Right forelimb (tissue), 1 donor: ENCODE measurements at places on chromosomes 11 and 22.

DNA sequence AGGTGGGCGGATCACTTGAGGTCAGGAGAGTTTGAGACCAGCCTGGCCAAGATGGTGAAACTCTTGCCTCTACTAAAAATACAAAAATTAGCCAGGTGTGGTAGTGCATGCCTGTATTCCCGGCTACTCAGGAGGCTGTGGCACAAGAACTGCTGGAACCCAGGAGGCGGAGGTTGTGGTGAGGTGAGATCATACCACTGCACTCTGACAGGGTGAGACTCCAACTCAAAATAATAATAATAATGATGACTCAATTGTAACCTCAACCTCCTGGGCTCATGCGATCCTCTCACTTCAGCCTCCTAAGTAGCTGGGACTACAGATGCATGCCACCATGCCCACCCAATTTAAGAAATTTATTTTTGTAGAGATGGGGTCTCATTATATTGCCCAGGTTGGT lies 15.6 kb upstream of the CHRNA10 start:
- DNase-seq: no peak

- DNase-seq: peak; percentile 42
These were observed 309.6 kb downstream of the TBC1D22A start for GRCh38 chr22:47071807-47072641.

GRCh38 chr22:25869771-25870170 lies 127.8 kb downstream of the MYO18B start:
- DNase-seq: no peak

GRCh38 chr11:124676386-124676785 lies 2.7 kb downstream of the SPA17 start:
- no peak for DNase-seq

- no peak for DNase-seq
These were observed 23.3 kb downstream of the P4HA3 start for GRCh38 chr11:74288161-74288560.

GRCh38 chr11:61518032-61518795 lies 9.7 kb downstream of the LRRC10B start:
- no peak for DNase-seq

DNA sequence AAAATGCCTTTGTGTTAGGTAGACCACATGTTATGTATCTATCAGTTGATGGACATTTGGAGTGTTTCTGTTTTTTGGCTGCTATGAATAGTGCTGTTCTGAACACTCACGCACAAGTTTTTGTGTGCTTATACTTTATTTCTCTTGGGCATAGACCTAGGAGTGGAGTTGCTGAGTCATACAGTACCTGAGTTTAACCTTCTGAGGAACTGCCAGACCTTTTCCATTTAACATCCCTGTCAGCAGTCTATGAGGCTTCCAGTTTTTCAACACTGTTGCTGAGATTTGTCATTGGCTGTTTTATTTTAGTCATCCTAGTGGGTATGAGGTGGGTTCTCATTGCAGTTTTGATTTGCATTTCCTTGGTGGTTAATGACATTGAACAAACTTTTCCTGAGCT lies 4.4 kb downstream of the CTTN start:
- DNase-seq: no peak

DNA sequence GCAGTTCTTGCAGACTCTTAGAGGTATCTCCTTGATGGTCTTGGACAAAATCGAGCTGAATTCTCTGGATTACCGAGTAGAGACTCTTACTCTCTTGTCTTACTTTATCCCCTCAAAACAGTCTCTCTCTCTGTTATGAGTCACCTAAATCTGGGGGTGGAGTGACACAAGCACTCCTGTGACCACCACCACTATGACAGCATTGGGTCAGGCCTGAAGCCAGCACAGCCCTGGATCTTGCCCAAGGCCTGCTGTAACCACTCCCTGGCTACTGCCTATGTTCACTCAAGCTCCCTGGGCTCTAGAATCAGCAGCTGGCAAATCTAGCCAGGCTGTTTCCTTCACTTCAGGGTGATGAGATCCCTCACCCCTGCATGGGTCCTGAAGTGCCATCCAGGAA lies 662.5 kb downstream of the LUZP2 start:
- DNase-seq: no peak

DNA sequence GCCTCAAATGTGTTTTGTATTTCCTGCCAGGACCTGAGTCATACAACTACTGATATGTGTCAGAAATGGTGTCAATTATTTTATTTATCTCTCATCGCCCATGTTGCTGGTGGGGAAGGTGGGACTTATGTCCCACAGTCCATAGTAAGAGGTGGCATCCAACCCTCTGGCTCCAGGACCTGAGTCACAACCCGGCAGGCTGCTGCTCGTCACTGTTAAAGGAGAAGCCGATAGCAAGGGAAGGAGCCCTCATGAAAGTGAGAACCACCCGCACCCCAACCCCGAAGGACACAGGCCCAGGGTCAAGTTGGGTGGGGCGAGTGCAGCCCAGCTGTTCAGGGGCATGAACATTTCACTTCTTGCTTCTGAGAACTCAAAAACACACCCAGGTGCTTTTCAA lies 33.1 kb upstream of the TP53I11 start:
- no peak for DNase-seq
